ENCODE measurements at places on chromosomes 2 and 18.

DNA sequence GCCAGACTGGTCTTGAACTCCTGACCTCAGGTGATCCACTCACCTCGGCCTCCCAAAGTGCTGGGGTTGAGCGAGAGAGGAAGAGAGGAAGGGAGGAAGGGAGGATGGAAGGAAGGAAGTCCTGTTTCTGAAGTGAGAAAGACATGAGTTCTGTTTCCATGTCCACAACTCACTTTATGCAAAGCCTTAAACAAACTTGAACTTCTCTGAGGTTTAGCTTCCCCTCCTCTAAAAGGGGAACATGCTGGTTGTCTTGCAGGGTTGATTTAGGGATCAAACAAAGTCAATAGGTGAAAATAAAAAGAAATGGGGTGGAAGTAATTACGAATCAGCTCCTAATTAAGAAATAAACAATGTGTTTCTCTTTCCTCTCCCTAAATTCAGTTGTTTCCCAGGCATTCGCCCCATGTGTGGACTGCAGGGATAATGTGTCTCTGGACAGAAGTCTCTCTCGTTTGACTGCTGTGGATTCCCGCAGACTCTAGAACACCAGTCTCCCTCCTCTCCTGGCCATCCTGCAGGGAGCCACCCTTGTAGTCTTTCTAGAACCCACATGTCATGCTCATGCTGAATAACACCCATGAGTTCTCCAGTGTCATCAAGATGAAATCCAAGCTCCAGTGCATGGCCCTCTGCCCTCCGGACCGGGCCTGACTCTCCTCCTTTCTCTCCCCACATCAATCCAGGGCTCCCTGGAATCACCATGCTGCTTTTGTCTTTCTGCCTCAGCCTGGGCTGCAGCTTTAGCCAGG is 229.3 kb upstream of the TRIB2 start:
- H3K4me3 ChIP-seq = no peak overlapping the region
- no peaks in the 10 kb centered on the region for H3K36me3 ChIP-seq
- no peak overlapping the region for H3K27ac ChIP-seq
- no peaks in the 10 kb centered on the region for H3K27me3 ChIP-seq
- DNase-seq = no peak

- H3K27ac ChIP-seq = no peak overlapping the region
- no peak for DNase-seq
- no peaks in the 10 kb centered on the region for H3K36me3 ChIP-seq
Measured at GRCh38 chr18:23341383-23341782, 111.7 kb upstream of the RIOK3 start.

- H3K27ac ChIP-seq = no peak overlapping the region
- no peaks in the 10 kb centered on the region for H3K4me1 ChIP-seq
Measured at GRCh38 chr2:174697255-174697654, 67.0 kb downstream of the CHRNA1 start.

DNA sequence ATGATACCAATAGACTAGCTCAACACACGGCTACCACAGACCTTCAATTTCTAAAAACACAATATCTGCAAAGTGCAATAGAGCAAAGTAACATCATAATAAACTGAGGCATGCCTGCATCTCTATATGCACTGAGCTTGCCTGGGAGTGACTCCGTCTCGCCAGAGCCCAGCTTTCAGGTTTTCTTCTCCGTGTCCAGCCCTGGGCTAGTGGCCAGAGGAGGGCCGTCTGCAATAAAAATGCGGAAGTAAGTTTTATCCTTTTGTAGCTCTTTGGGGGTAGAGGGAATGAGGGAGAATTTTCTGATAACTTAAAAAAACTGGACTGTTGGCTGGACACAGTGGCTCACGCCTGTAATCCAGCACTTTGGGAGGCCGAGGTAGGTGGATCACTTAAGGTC is 41.0 kb upstream of the GPR17 start:
- H3K4me3 ChIP-seq = no peak overlapping the region
- H3K36me3 ChIP-seq = no peaks in the 10 kb centered on the region
- H3K27ac ChIP-seq = no peak overlapping the region

DNA sequence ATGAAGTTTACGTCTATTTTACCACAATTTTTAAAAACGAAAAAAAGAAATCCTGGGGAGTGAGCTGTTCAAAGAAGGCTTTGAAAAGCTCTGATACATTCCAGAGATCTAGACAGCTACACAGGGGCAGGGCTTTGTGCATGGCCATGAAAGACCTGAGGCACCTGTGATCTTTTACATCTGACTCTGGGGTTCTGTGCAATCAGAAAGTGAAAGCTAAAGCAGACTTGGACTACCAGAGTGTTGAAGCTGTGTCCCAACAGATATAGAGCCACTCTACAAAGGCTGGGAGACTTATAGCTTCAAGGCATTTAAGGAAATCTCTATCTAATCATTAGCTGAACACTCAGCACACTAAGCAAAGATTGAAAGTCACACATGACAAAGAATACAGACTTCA is 34.1 kb downstream of the PARD6G start:
- no peaks in the 10 kb centered on the region for H3K36me3 ChIP-seq
- no peak overlapping the region for H3K4me3 ChIP-seq
- peaks cover 2% of the 10 kb centered on the region for H3K4me1 ChIP-seq
- no peaks in the 10 kb centered on the region for H3K27me3 ChIP-seq
- H3K27ac ChIP-seq = no peak overlapping the region

GRCh38 chr2:159755788-159756187 is 42.2 kb downstream of the CD302 start:
- DNase-seq = no peak
- H3K27me3 ChIP-seq = no peaks in the 10 kb centered on the region
- H3K36me3 ChIP-seq = peaks cover 4% of the 10 kb centered on the region
- no peak overlapping the region for H3K4me3 ChIP-seq
- H3K4me1 ChIP-seq = no peaks in the 10 kb centered on the region

DNA sequence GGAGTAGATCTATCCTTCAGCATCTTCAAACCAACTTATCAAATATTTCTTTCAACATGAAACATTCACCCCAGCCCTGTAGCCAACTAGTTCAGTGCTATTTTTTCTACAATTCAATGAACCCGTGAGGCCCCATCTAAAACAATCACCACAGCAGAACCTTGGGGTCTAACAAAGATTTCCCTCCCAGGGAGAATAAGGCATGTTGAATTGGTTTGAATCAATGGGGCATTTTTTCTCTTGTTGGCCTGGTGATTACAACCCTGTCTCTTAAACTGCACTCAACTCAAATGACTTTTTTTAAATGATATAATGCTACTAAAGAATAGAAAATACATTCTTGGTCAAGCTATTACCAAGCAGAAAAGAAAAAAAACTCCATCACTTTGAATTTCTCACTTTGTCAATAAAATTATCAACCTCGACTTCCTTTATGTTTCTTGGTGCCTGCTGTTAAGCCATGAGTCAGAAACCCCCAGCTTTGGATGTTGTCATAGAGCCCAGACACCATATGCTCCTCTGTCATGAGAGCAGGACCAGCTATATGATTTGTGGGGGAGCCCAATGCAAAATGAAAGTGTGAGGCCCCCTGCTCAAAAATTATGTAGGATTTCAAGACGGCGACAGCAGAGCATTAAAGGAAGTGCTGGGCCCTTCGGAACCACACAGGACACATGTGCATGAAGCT is 282.4 kb downstream of the MEIS1 start:
- no peaks in the 10 kb centered on the region for H3K27me3 ChIP-seq
- DNase-seq = no peak
- no peak overlapping the region for H3K4me3 ChIP-seq
- no peaks in the 10 kb centered on the region for H3K4me1 ChIP-seq
- H3K27ac ChIP-seq = no peak overlapping the region

GRCh38 chr2:2779727-2780126 is 448.7 kb upstream of the MYT1L start:
- no peaks in the 10 kb centered on the region for H3K4me1 ChIP-seq
- no peaks in the 10 kb centered on the region for H3K27me3 ChIP-seq
- DNase-seq = no peak
- H3K4me3 ChIP-seq = no peak overlapping the region

- H3K4me1 ChIP-seq = no peaks in the 10 kb centered on the region
- no peak for DNase-seq
- H3K4me3 ChIP-seq = no peak overlapping the region
- no peak overlapping the region for H3K27ac ChIP-seq
Measured at GRCh38 chr2:80525152-80525551, 220.6 kb upstream of the LRRTM1 start.

DNA sequence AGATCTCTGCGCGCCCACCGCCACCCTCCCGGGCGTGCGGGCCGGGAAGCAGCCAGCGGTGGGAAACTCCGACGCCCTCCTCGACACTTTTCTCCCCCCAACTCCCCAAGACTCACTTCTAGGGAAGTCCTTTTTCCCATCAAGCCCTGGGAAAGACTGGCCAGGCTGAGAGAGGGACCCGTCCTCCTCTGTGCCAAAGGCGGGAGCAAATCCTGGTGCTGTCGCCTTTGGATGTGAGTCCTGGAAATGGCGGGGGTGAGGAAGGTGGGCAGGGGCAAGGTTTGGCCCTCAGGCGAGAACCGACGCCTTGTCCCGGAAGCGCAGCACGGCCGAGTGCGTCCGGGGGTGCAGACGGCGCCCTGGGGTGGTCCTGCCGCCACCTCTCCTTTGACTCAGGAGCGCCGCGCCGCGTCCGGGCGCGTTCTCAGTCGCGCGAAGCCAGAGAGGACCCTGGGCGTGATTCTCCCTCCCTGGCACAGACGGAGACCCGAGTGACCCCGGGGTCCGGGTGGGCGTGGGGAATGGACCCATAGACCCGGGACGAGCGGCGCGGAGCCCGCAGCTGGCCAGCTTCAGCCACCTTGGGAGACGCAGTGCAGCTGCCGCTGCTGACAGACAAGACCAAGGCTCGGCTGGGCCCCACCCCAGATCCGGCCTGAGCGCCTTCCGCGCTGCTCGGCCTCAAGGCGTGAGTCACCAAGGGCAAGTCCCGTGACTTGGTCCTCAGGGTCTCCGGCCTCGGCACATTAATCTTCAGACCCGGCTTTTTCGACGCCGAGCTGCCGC is 3.5 kb upstream of the LBX2 start:
- peaks cover 68% of the 10 kb centered on the region for H3K27me3 ChIP-seq
- peaks cover 5% of the 10 kb centered on the region for H3K4me1 ChIP-seq
- DNase-seq = no peak
- peak overlapping the region; percentile 27 for H3K4me3 ChIP-seq
- H3K36me3 ChIP-seq = no peaks in the 10 kb centered on the region

DNA sequence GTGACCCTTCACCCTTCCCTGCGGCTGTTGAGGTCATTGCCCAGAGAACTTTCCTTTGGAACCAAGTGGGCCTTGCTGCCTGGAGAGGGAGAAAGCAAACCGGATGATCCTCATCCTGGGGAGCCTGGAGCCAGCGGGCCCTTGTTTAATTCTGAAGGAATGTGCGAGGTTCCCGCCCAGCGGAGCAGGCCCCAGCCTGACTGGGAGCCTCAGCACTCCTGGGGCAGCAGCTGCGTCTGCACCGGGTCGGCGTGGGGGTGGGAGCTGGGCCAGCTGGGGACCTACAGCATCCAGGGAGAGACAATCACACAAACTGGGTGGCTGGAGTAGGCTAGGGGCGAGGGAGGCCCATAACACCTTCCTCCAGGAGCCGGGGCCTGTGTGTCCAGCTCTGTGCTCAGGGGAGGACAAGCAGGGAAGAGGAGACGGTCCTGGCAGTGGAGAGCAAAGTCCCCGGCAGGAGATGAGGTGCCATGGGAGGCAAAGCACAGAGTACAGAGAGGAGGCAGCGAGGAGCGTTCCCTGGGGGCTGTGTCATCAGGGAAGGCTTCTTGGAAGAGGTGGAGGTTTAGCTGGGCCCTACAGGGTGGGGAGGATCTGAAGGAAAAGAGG is 61.9 kb upstream of the HAAO start:
- H3K36me3 ChIP-seq = no peaks in the 10 kb centered on the region
- H3K4me3 ChIP-seq = no peak overlapping the region
- no peak for DNase-seq
- no peak overlapping the region for H3K27ac ChIP-seq
- no peaks in the 10 kb centered on the region for H3K27me3 ChIP-seq

DNA sequence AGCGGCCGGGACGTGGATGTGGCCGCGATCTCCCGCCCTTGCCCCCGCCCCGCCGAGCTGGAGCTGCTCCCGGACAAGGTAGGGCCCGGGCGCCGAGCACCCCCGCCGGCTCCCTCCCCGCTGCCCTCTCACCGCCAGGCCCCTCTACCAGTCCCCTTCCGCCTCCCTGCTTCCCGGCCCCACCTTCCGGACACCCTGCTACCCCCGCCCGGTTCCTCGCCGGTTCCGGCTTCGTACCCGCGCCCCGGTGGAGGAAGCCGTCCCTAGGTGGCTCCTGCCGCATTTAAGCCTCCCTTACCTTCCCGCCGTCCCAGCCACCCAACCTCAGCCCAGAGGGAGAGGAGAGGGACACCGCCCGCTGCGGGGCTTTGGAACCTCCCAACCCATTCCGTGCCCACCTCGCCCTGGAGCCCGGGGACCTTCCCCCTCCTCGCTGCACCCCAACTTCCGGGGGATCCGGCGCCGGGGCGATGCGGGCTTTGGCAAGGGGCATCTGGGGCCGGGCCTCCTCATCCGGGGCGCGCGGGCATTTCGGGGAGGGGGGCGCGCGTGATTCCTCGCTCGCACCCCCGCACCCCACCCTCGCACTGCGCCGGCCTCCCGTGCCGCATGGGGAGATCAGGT is 475 bp downstream of the B3GNT2 start:
- peak overlapping the region; percentile 92 for H3K4me3 ChIP-seq
- no peak overlapping the region for H3K27ac ChIP-seq
- no peaks in the 10 kb centered on the region for H3K36me3 ChIP-seq
- no peaks in the 10 kb centered on the region for H3K4me1 ChIP-seq

GRCh38 chr2:143840601-143841000 is 679.3 kb downstream of the ZEB2 start:
- no peaks in the 10 kb centered on the region for H3K36me3 ChIP-seq
- H3K4me3 ChIP-seq = no peak overlapping the region
- no peaks in the 10 kb centered on the region for H3K27me3 ChIP-seq
- no peak overlapping the region for H3K27ac ChIP-seq

- no peak for DNase-seq
- H3K36me3 ChIP-seq = no peaks in the 10 kb centered on the region
- no peaks in the 10 kb centered on the region for H3K4me1 ChIP-seq
- no peak overlapping the region for H3K4me3 ChIP-seq
- no peaks in the 10 kb centered on the region for H3K27me3 ChIP-seq
Measured at GRCh38 chr18:12921178-12921577, 26.6 kb upstream of the SEH1L start.

- no peaks in the 10 kb centered on the region for H3K27me3 ChIP-seq
- no peaks in the 10 kb centered on the region for H3K4me1 ChIP-seq
- no peak overlapping the region for H3K27ac ChIP-seq
Measured at GRCh38 chr2:200943527-200944105, 19.8 kb downstream of the ORC2 start.

All from iPS DF 6.9 (cell line).